ENCODE measurements at places on chromosomes 1 and 21.

- DNase-seq: no peak
These were observed 39.6 kb downstream of the F3 start for GRCh38 chr1:94501935-94502334.

GRCh38 chr1:246651012-246651695, 73.1 kb upstream of the SCCPDH start:
- no peak for DNase-seq

DNA sequence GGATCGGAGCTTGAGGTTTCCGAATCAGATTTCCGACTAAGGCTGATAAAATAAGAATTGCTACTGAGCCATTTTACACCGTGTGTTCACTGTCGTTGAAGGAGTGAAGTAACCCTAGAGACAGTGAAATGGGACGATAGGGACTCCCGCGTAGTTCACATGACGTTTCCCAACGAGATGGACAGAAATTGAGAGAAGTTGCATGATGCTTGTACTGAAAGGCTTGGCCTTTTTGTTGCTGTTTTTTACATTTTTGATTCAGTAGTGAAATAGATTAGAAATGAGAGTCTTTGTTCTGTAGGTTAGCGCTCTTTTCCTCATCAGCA, 1.2 kb downstream of the KHDRBS1 start:
- no peak for DNase-seq

DNA sequence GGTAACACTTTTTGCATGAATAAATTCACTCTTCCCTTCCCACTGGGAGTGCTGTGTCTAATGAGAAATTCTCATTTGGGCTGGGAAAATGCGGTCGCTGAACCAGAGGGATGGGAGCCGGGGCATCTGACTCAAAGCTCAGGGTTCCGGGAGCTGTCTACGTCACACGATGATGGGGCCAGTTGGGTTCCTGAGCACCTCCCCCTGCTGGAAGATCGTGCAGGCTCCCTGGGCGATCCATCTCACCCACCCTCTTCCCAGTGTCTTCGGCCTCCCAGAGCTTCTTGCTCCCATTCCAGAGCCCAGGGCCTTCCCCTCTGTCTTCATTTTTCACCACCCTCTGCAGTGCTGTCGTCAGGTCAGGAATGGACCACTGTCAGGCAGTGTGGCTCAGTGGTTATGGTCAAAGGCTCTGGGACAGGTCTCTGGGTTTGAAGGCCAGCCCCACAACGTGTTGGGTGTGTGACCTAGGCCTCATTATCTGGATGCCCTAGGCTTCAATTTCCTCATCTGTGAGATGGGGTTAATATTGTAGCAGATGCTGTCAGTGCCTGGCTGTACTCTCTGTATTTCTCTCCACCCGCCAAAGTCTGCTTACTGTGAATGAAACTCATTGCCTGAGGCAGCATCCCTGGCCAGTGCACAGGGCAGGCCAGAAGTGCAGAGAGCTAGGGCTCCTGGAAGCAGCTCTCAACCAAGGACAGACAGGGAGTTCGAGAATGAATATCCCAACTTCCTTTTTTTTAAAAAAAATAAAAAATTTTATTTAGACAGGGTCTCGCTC, 31.8 kb downstream of the IGSF21 start:
- no peak for DNase-seq

- no peak for DNase-seq
These were observed 5.5 kb upstream of the SNX27 start for GRCh38 chr1:151606384-151606783.

GRCh38 chr1:187517546-187517945, 688.8 kb downstream of the PLA2G4A start:
- DNase-seq: no peak

DNA sequence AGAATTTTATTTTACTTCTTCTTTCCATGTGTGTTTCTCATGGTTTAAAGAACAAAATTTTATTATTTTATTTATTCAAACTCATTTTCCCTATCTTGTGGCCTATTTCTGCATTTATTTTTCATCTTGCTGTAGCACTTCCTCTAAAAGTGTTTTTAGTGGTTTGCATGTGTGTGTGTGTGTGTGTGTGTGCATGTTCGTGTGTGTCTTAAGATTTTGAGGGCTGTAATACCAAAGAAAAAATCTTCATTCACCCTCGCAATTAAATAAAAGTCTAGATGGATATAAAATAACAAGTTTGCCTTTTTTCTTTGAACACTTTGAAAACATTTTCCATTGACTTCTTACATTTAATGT, 24.6 kb upstream of the FCRL3 start:
- no peak for DNase-seq

- DNase-seq: no peak
These were observed 8.7 kb downstream of the EEIG2 start for GRCh38 chr1:108568589-108568988.

DNA sequence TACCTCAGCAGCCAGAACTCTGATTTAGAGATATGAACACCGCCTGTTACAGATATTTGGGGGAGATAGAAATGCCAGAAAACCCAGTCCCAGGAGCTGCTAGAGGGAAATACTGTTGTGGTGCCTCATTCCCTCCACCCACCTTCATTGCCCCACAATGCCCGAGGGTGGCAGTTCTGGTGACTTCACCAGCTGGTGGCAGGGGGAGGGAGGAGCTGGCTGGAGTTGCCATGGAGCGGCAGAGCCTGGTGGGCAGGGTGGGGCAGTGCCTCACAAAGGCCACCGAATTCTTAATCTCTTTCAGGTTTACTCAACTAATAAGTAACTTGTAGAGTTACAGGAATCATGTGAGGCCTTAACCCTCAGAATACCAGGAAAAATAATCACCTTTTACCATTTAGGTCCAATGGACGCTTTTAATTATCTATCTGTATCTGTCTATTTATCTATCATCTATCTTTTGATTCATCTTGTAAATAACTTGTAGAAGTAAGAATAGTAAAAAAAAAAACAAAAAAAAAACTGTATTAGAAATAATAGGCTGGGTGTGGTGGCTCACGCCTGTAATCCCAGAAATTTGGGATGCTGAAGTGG, 11.7 kb upstream of the S100A11 start:
- no peak for DNase-seq

- no peak for DNase-seq
These were observed 4.8 kb downstream of the INKA2 start for GRCh38 chr1:111734426-111734825.

DNA sequence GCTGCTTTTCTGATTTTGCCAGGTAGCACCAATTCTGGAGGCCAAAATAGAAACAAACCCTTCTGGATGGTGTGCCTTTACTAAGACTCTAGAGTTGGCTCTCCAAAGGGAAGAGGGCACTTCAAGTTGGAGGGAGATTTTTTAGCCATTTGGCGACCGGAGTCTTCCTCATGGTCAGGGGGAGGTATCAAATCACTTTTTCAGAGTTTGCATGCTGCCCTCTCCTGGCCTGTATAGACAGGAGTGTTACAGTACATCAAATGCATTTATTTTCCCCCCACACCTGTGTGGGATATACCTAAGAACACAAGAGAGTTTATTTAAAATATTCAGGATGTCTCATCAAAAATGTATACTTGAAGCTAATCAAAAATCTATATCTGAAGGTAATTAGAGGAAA, 3.2 kb downstream of the GREM2 start:
- DNase-seq: no peak

GRCh38 chr1:63261736-63262458, 60.5 kb upstream of the FOXD3 start:
- peak; percentile 38 for DNase-seq

- DNase-seq: no peak
These were observed 105.7 kb downstream of the ZNF326 start for GRCh38 chr1:90100566-90100965.

GRCh38 chr21:28793043-28793442, 199.6 kb downstream of the LTN1 start:
- no peak for DNase-seq

GRCh38 chr1:169363046-169363730, 4.4 kb downstream of the NME7 start:
- no peak for DNase-seq

DNA sequence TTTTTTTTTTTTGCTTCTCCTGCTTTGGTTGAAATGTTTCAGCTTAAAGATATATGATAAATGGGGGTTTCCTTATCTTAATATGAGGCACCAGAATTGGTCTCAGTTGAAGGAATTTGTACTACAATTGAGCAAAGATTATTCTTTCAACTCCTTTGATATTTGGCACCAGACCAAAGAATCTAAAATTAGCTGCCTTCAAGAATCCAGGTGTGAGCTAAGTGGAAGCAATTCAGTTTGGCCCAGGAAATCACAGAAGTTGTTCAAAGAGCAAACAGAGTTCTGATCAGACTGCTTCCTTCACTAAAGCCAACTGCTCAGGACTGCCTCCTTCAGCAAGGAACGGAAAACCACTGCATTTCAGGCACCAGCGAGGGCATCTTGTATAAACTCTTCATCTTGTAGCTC, 68.3 kb upstream of the BCAR3 start:
- DNase-seq: no peak

DNA sequence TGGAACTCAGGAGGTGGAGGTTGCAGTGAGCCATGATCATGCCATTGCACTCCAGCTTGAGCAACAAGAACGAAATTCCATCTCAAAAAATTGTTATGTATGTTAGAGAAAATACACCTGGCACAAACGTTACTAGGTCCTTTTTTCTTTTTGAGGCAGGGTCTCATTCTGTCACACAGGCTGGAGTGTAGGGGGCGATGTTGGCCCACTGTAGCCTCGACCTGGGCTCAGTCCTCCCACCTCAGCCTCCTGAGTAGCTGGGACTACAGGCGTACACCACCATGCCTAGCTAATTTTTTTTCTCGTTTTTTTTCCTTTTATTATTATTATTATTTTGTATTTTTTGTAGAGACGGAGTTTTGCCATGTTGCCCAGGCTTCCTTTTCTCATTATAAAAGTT, 4.4 kb downstream of the HAX1 start:
- DNase-seq: no peak

DNA sequence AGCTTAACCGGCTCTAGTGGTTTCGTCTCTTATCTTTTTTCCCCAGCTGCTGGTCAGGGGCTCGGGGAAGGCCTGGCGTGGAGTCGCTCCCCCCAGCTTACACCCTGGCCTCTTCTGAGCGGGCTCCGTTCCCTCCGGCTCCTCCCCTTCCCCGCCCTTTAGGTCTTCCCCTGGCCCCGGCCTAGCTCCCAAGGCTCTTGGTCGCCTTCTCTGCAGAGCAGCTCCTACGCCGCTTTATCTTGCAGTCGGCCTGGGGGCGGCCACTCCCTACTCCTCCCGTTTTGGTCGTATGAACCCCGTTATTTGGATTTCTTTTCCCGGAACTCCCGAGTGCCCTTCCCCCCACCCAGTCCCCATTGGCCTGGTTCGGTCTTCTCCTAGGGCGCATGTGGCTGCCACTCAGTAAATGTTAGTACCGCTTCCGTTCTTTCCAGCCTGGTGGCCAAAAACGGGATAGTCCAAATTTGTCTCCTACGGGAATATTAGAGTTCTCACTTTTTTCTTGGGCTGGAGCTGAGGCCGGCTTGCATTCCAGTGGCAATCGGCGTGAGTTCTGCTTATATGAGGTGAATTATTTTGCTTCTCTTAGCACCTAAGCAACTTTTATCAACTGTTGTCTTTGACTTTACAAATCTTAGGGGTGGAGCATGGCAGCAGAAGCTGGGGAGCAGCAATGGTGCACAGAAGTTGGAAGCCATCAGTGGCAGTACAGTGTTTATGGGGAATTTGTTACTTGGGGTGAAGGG, 467 bp downstream of the THRAP3 start:
- DNase-seq: no peak

- no peak for DNase-seq
These were observed 181.4 kb downstream of the RYR2 start for GRCh38 chr1:237223419-237223818.

DNA sequence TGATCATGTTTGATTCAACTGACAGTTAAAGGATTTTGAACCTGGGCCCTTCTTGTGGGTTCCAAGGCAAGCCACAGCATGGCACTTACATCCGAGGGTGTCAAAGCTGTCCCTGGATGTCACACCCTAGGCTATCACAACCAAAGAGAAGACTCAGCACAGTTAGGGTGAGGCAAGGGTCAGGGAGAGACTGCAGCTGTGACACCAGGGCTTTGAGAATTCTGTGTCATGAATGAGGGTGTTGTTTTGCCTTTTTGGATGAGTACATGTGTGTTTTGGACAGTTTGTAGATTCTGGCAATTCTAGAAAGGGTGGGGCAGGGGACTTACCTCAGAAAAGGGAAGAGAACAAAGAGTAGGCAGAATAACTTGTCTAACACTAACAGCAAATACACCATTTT, 37.8 kb upstream of the ZNF326 start:
- DNase-seq: no peak

DNA sequence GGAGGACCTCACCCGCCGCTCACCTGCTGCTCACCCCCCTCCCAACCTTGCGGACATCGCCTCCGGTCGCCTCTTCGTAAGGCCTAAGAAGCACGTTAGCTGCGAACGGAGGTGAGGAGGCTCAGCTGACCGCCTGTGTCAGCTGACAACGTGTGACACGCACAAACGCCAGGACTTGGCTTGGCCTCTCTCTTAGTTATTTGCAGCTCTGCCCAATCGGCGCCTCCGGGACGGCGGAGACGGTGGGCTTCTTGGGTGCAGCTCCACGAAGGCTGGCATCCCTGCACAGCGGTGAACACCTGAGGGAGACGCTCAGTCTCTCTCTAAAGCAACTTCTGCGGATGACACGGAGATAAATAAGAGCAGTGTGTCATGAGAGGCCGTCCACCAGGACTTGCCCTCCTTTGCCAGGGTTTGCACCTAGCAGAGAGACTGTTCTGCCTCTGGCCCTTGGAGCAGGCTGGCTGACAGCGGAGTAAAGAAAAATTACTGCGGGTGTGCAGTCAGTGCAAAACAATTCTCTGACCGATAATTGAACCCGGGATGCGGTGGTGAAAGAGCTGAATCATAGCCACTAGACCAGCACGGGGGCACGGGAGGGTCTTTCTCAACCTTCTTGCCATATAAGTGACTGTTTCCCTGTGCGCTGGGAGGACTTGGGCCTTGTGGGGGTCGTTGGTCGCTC, 318.9 kb downstream of the FAM72C start:
- no peak for DNase-seq

DNA sequence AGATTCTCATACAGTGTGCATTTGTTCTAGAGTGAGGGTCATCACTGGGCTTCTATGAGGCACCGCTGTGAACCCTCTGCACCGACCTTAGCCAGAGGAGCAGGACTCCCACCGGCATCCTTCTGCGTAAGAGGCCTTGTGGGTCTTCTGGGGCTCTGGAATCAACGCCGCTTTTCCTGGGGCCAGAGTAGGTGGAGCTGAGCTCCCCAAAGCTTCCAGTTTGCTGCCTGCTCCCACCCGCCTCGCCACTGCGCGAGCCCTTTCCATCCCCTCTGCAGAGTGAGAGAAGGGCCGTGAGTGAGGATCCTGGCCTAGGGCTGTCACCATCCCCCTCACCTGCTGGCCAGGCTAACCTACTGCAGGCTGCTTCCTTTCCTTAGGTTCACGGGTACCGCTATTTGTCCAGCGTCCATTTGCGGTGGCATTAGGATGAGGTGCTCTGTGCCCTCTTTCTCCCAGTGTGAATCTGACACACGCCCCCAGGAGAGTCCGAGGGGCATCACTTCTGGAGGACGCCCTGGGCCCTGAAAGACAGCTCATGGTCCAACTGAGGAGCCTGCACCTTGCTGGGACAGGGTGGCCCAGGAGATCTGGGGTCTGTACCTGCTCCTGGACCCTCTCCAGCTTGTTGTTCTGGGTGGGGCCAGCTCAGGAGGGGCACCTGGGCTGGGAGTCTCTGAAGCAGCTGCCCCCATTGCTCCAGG, 36.2 kb downstream of the UMODL1 start:
- DNase-seq: no peak

- DNase-seq: no peak
These were observed 5.5 kb downstream of the MRPS6 start for GRCh38 chr21:34078915-34079314.

Data from left hindlimb (tissue), 1 donor.